ENCODE measurements at places on chromosomes 16 and 17.
A peak's percentile ranks its signal among the peaks of the same experiment; 100 is the strongest.

GRCh38 chr16:30867747-30868146 is 26.1 kb downstream of the BCL7C start:
- no peak for DNase-seq

DNA sequence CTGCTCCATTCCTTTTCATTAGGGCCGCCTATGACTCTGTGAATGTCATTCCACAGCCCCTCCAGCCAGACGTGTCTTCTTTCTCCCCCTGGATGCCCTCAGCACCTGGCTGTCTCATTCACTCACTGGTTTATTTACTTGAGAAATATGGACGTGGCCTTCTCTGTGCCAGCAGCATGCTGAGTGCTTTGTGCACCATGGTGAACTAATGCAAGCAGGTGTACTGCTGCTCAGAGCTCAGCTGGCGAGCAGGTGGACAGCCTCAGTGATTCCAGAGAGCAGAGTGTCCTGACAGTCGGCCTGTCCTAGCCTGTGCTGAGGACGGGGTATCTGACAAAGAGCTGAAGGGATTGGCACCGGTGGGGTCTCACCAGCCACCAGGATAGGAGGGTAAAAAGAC is 96.7 kb downstream of the GNAO1 start:
- no peak for DNase-seq

GRCh38 chr16:23064639-23065038 is 84.6 kb downstream of the USP31 start:
- DNase-seq: no peak

GRCh38 chr17:42290577-42290976 is 2.3 kb downstream of the STAT5A start:
- no peak for DNase-seq

GRCh38 chr16:23436951-23437350 is 16.0 kb downstream of the COG7 start:
- no peak for DNase-seq

DNA sequence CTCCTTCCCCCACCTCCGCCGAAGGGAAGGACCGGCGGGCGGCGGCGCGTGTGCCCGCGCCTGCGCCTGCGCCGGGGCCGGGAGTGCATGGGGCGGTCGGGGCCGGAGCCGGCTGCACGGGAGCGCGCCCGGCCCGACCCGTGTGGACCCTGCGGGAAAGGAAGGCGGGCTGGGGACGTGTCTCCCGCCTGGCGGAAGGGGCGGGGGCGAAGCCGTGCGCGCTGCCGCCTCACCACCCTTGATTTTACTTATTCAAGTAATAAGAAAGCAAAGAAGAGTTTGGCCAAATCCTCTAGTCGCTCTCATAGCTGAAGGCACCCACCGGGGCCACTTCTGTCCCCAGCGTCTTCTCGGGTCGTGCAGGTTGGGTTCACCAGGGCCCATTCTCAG is 596 bp upstream of the PFN1 start:
- peak; percentile 36 for DNase-seq

GRCh38 chr16:287298-287811 is 4.4 kb downstream of the PDIA2 start:
- peak; percentile 14 for DNase-seq

- DNase-seq: no peak
Observed at GRCh38 chr17:19753051-19753509, 5.0 kb upstream of the ALDH3A1 start.

- no peak for DNase-seq
Observed at GRCh38 chr17:27354491-27355081, 60.7 kb downstream of the WSB1 start.

GRCh38 chr16:20391045-20391444 is 13.5 kb downstream of the PDILT start:
- DNase-seq: no peak

- DNase-seq: peak; percentile 11
Observed at GRCh38 chr17:58447039-58447975, 30.0 kb upstream of the RNF43 start.

GRCh38 chr17:330993-331701 is 21.5 kb downstream of the RPH3AL start:
- no peak for DNase-seq

GRCh38 chr16:17481736-17482135 is 11.0 kb upstream of the XYLT1 start:
- DNase-seq: no peak

GRCh38 chr16:13478991-13479390 is 441.0 kb upstream of the ERCC4 start:
- DNase-seq: no peak

DNA sequence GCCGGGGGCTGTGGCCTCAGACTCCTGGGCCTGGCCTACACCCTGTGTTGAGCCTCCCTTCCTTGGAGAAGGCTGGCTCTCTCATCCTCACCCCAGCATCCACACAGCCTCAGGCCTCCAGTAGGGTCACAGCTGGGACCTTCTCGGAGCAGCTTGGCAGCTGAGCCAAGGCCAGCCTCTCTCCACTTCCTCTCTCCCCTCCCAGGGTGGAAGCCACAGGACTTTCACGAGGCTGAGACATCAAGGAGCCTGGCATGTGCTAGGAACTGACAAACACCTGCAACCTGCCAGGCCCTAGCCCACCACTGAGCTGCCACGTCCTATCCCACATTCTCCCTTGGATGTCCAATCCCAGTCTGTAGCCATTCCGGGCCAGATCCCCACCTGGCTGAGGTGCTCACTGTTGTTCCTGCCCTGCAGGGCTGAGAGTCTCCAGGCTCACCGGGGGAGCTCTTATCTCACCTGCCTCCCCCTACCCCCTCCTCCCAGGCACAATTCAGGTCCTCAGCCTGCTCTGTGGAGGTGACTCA is 3.1 kb downstream of the MMP15 start:
- no peak for DNase-seq

- no peak for DNase-seq
Observed at GRCh38 chr16:76956841-76957240, 234.1 kb upstream of the MON1B start.

- no peak for DNase-seq
Observed at GRCh38 chr17:17904166-17905035, 67.6 kb upstream of the SREBF1 start.

DNA sequence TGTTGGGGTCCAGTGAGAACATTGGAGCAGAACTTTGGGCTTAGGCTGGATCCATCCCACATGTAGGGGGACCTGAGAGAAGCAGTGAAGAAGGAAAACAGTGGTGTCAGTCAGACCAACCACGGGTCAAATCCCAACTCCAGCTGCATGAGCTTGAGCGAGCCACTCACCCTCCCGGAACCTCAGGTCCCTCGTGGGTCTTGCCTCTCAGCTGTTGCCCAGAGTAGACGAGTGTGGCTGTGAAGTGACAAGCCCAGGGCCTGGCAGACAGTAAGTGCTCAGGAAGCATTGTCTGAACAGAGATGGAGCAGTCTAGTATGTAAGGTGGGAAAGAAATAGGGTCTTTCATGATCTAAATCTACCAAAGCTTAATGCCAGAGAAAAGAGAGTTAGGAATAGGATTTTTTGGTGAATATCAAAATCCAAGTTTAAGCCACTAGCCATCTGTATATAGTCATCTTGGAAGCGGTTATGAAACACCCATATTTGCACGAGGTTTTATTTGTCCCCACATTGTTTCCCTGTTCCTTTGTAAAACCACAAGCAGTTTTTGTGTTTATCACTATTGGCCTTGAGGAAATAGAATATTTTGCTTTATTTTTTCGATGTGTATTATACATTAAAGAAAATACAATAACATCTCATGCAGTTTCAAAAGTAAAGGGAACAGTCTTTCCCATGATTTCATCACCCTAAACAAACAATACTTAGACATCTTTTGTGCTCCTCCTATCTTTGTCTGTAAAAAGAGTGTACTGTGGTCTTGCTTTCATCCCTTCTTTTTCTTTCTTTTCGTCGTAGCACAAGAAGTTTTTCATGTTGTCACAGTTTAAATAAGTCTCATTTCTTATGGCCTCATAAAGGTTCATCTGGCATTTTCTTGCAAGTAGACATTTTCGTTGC is 112.0 kb downstream of the CLEC16A start:
- no peak for DNase-seq

DNA sequence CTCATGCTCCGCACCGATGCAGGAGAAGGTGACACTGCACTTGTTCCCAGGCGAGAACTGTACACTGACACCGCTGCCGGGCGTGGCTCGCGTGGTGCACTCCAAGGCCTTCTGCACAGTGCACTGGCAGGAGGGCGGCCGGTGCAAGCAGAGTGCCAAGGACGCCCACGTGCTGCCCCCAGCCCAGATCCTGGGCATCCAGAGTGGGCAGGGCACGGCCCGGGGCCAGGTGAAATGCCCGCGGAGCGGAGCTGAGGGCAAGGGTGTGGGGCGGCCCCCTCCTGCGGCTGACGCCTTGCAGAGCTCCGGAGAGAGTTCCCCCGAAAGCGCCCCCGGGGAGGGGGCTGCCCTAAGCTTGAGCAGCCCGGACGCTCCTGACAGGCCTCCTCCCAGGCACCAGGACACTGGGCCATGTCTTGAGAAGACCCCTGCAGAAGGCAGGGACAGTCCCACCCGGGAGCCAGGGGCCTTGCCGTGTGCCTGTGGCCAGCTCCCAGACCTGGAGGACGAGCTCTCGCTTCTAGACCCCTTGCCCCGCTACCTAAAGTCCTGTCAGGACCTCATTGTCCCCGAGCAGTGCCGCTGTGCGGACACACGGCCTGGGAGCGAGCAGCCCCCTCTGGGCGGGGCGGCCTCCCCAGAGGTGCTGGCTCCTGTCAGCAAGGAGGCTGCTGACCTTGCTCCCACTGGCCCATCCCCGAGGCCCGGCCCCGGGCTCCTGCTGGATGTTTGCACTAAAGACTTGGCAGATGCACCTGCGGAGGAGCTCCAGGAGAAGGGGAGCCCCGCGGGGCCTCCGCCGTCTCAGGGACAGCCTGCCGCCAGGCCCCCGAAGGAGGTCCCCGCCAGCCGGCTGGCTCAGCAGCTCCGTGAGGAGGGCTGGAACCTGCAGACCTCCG is 21.9 kb upstream of the JPT2 start:
- no peak for DNase-seq

GRCh38 chr16:3906363-3906762 is 25.9 kb upstream of the CREBBP start:
- DNase-seq: no peak

- no peak for DNase-seq
Observed at GRCh38 chr17:60066576-60066975, 12.1 kb downstream of the HEATR6 start.

- no peak for DNase-seq
Observed at GRCh38 chr16:70772493-70772892, 28.5 kb downstream of the VAC14 start.

- no peak for DNase-seq
Observed at GRCh38 chr17:57982452-57983170, 5.4 kb downstream of the VEZF1 start.

DNA sequence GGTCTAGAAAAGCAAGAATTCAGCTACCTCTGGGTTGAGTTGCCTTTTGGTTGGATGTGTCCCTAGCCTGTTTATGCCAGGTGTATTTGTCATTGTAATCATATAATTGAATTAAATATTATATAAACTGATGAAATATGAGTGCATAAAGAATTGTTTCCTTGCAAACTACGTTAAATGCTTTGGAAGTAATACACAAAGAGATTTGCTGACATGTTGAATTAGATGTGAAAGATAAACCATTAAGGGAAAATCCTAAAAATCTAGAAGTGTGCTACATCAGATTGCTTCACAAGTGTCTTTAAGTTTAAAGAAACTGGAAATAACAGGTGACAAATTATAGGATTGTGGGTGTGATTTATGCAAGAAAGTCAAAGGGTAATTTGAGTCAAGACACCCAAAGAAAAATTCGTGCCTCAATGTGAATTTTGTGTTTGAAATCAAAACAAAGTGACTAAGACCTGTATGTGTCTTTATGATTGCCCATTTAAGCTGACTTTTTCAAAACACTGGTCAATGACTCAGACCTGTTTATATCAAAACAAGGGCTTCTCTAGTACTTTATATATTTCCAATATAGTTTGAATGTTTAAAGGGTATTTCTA is 5.1 kb upstream of the PYY start:
- DNase-seq: no peak

DNA sequence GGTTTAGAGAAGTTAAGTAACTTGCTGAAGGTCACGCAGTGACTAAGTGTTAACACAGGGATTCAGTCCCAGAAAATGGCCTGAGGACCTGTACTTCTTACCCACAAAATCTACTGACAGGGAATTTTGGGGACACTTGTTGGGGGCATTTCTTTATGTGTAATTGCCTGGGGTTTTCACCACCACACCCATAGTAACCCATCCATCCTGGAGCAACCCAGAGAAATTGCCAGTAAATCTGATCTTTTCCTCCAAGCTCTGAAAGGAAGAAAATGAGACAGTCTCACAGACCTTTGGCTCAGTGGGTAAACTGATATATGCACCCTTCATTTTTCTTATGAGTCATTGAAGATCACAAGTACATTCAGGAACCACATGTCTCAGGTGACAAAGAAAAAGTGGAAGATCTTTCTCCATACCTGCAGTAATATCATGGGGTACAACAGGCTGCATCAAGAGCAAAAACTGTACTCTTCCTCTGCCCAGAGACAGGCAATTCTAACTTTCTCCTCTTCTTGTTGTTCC is 81.0 kb downstream of the NOG start:
- no peak for DNase-seq

GRCh38 chr17:30308406-30308805 is 16.7 kb upstream of the BLMH start:
- no peak for DNase-seq

DNA sequence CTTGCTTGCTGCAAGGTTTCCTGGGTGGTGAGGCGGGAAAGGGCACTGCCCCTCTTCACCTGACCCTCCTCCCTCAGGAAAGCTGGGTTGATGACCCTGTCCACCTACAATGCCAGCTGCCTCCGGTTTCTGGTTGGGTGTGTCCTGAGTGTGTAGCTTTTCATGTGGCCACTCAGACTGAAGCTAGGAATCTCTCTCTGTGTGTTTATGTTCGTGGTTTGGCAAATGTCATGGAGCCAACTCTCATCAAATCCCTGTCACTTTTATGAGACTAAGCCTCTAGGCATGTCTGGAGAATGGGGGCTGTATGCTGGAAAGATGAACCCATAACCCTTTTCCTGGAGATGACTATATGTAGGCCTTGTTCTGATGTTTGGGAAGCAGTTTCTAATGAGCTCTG is 17.1 kb downstream of the PLEKHG4 start:
- no peak for DNase-seq

DNA sequence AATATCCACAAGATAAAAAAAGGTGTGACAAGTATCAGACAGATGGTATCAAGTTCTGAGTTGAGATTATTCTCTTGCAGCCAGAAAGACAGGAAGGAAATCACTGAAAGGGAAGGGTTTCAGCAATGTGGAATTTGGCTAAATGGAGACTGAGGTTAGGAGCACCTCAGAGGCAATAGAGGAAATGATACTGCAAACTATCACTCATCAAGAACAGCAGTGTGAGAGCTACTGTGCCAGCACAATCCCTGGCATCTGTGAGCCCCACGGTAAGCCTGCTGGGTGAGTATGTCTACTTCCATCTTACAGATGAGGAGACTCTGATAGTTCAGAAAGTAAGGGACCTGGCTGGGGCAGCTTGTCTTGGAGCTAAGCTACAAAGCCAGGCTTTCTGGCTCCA is 162.0 kb downstream of the SALL1 start:
- no peak for DNase-seq
